Right forelimb (tissue), 1 donor: ENCODE measurements at places on chromosomes 5 and 9.
A peak's percentile ranks its signal among the peaks of the same experiment; 100 is the strongest.

GRCh38 chr5:33381243-33381642, 59.5 kb upstream of the TARS1 start:
- no peak for DNase-seq

DNA sequence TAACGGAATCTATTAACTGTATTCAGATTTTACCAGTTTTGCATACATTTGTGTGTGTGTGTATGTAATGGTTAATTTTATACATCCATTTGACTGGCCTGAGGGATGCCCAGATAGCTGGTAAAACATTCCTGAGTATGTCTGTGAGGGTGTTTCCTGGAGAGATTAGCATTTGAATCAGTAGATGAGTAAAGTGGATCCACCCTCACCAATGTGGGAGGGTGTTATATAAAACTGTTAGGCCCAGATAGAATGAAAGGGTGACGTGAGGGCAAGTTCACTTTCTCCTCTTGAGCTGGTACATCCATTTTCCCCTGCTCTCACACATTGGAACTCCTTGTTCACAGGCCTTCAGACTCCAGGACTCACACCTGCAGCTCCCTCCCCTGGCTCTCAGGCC, 88.7 kb downstream of the EMB start:
- no peak for DNase-seq

- DNase-seq, result no peak
Observed at GRCh38 chr9:34555002-34555348, 32.2 kb upstream of the ENHO start.

DNA sequence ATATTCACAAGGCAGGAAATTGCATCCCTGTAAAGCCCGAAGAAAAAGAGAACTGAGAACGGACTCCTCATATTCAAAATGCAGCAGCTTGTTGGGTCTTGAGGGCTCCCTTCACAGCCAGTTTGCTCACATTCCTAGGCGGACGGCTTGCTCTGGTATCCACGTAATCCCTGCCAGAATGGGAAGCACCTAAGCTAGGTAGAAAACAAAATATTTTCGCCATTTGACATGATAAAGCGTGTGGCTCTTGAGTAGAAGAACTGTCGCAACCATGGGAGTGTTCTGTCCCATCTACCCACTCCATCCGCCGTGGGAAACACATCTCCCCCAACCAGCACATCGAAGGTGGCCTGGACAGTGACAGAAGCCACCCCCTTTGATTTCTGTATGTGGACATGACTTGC, 183.1 kb downstream of the GAS1 start:
- no peak for DNase-seq

GRCh38 chr5:38257308-38258041, 884 bp upstream of the EGFLAM start:
- DNase-seq, result no peak

DNA sequence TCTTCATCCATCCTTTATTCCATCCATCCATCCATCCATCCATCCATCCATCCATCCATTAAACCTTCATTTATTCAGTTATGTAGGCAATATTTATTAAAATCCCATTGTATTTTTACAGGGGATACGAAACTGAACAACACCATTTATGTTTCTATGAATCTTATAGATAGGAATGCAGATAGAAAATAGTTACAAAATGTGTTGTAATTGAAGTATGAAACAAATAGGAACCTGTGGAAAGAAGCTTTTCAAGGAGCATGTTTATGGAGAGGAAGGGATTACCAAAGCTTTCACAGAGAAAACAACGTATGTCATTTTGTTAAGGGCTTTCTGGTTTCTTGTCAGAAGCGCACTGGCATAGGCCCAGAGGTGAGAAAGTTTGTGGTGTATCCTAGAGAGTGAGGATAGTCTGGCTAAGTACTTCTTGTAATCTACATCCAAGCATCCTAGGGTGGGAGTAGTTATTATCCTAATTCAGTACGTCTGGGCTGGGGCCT, 184.0 kb downstream of the CNTLN start:
- DNase-seq, result no peak

GRCh38 chr5:67510204-67510603, 313.6 kb upstream of the CD180 start:
- DNase-seq, result no peak

DNA sequence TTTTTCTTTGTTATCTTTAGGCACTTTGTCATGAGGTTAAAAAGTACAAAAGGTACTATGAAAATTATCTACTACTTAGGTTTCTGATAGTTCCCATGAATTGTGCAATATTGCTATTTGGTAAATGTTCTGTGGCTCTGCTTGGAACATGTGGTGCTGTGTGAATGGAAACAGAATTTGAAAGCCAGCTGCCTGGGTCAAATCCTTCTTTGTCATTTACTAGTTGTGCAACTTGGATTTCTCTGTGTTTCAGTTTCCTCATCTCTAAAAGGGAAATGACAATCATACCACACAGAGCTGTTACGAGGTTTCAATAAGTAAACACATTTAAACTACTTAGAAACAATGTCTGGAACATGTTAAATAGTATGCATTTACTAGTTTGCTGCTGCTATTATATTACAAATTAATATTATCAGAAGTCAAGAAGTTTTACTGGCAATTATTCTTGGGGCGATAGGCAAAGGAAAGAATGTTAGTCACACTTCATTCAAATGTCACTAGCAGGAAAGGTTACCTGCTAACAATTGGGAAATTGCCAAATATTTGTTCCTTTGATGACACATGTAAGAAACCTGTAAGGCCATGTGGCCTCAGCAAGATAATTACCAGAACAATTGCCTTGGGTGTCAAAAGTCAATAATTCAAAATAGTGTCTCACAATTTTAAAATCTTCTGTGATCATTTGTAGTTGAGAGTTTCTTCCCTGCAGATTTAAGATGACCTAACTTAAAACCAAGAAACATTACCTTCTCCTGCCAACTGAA, 184.8 kb downstream of the KIAA0825 start:
- no peak for DNase-seq

DNA sequence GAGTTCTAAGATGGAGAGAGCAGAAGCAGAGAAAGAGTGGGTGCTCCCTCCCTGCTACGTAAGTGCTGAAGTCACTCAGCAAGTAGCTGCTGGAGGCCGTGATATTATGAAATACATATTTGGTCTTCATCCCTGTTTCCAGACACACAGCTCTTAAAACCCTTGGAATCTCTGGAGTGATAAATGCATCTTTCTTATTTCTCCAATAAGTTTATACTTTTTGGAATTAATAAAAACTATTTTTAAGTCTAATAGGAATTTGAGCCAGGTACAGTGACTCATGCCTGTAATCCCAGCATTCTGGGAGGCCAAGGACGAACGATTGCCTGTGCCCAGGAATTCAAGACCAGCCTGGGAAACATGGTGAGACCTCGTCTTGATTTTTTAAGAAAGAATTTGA, 60.6 kb downstream of the AUH start:
- DNase-seq, result no peak

GRCh38 chr5:6026766-6027406, 351.5 kb downstream of the MED10 start:
- no peak for DNase-seq

DNA sequence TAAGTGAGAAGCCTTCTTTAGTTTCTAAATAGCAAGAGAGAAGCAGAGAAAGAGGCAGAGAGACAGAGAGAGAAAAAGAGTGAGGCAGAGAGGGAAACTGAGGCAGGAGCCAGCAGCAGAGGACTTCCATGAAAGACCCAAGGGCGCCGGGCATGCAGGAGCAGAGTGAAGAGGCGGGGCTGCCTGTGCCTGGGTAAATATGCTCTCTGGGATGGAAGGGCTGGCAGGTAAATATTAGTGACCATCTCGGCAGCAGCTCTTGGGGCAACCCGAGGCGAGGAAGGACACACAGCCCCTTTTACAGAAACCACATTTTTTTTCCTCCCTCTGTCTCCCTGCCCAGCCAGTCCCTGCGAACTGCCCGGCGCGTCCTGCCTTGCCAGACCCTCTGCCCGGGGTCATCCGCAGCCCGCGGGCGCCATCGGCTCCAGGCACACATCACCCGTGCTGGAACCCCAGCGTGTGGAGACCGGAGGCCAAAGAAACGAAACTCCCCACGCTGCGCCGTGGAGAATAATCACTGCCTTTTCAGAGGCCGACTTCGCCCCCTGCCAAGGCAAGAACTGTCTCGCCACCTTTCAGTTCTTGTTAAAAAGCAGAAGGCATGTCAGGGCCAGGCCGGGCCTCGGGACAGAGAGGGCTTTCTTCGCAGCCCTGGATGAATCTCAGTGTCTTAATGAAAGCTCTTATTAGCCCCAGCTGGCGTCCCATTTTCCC, 61.3 kb downstream of the BOD1 start:
- no peak for DNase-seq

- DNase-seq, result no peak
Observed at GRCh38 chr5:101534491-101535110, 631.5 kb upstream of the ST8SIA4 start.

DNA sequence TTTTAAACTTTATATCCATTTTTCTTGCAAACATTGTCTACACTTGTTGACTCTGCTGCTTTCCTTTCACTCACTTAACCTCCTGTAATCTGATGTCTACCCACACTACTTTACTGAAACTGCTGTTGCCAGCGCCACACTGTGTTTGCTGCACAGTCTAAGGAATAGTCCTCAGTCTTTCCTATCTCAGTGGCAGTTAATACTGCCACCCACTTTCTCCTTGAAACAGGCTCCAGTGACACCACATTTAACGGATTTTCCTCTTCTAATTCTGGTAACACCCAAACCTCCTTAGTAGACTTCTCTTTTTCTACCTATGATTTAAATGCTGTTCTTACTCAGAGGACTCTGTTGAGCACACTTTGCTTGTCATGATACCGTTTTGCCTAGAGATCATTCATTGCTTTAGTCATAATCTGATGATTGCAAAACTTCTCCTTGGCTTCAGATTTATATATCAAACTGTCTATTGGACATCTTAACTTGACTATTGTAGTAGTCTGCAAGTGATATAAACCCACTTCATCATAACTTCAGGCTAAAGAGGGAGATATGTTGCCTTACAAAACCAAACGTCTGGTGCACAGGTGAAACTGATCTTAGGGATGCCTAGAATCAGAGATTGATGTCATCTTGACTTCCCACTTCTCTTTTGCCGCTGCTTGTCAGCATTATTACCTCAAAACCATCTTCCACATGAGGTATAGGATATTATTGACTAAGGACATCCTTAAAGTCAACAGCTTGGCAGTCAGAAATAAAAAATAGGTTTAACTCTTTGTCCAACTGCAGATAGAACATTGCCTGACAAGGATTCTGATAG, 94.1 kb downstream of the CDC42SE2 start:
- DNase-seq, result no peak

- DNase-seq, result no peak
Observed at GRCh38 chr5:171269717-171270116, 39.3 kb upstream of the TLX3 start.

DNA sequence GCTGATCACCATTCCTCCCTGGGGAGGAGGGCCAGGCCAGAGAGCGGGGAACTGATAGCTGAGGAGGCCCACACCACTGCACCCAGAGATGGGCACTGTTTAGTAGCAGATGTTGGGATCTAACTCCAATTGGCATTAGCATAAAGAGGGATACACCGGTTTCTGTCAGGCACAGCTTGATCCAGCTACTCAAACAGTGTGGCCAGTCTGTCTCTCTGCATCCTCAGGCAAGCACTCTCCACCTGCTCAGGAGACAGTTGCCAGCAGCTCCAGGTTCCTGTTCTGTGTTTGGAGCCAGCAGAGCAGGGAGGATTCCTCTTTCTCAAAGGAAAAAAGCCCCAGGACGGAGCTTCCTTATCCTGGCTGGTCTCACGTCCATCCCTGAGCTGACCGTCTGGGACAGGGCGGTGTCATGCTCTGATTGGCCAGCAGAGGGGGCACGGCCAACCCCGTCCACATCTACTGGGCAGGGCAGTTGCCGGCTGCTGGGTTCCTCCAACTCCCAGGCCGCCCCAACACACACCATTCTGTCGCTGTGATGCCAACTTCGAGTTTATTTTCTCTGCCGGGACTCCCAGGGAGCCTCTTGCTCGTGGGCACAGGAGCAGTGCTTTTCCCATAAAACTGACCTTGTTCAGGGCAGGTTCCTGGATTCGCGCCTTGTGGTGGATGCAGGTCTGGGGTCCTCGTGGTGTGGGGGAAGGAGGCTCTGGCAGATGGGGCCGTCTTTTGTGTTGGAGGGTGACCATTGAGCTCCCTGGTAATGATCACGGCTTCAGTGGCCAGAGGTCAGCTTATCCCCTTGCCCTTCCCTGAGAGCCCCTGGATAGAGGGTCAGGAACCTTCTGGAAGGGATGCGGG, 47.9 kb downstream of the COL5A1 start:
- DNase-seq, result peak; percentile 78
